CD4-positive, alpha-beta T cell treated with Interleukin-10 for 1 hour (primary cell): ENCODE measurements at places on chromosomes 16 and 17.

GRCh38 chr16:74936902-74937560, 47.9 kb downstream of the WDR59 start:
- peak; percentile 6 for DNase-seq

DNA sequence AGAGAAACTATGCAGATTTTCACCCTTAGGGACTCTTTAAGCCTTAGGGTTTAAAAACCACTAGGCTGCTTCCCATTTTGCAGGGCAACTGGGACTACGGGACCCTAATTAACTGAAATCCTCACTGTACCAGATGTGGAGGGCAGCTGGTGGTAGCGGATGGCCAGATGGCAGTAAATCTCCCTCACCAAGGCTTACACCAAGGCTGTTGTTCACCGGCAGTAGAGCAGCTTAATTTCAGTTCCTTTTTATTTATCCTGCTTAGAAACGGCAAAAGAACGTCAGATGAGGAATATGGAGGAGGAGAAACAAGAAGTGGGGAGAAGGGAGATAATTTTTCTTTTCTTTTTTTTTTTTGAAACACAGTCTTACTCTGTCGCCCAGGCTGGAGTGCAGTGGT, 6.5 kb downstream of the ABHD15 start:
- DNase-seq: no peak

DNA sequence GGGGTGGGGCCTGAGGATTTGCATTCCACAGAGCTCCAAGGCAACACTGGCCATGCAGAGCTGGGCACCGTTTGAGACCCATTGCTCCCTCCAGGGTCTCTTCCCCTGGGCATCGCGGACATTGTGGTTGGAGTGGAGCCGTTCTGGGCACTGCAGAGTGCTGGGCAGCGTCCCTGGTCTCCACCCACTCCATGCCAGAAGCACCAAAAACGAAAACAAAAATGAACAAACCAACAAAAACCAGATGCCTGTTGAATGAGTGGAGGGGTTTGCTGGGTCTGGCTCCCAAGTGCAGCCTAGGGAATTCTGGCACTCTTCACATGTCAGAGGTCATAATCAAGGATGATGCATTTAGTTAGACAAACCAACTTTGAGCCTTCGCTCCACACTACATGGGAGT, 17.9 kb downstream of the WNT9B start:
- no peak for DNase-seq

GRCh38 chr16:4498546-4499195, 22.5 kb downstream of the HMOX2 start:
- no peak for DNase-seq

- DNase-seq: peak; percentile 81
Measured at GRCh38 chr17:40075201-40075941, 12.6 kb downstream of the THRA start.

- no peak for DNase-seq
Measured at GRCh38 chr17:43085474-43085873, 39.7 kb downstream of the BRCA1 start.

DNA sequence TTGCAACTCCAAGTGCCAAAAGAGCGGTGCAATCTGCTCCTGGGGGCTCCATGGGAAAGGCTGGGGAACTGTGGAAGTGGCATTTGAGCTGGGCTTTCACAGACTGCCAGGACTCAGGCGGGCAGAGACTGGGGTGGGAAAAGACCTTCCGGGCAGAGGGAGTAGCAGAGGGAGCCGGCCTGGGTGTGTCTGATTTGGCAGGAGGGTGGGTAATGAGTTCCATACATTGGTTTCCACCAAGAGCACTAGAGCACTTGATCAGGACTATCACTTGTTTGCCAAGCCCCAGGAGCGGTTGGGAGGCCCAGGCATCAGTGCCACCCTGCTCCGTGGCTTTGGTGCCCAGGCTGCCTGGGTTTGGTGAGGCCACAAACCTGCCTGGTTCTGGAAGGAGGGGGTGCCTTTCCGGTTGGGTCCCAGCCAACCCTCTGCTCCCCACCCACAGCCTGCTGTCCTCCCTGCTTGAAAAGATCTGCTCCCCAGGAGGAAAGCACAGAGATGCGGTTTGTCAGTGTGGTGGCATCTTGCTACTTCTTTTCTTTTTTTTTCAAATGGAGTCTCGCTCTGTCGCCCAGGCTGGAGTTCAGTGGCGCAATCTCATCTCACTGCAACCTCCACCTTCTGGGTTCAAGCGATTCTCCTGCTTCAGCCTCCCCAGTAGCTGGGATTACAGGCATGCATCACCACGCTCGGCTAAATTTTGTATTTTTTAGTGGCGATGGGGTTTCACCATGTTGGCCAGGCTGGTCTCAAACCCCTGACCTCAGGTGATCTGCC, 3.5 kb upstream of the TRIM47 start:
- DNase-seq: peak; percentile 34

GRCh38 chr17:79478841-79479240, 132.0 kb downstream of the RBFOX3 start:
- no peak for DNase-seq

- DNase-seq: no peak
Measured at GRCh38 chr16:66167564-66168291, 198.8 kb upstream of the CDH5 start.

GRCh38 chr17:81394921-81395599, at the start of gene BAHCC1:
BAHCC1 (plus strand) TSS chr17:81395457; CDS start chr17:81399740, 4,283 bp downstream.
- peak; percentile 86 for DNase-seq

DNA sequence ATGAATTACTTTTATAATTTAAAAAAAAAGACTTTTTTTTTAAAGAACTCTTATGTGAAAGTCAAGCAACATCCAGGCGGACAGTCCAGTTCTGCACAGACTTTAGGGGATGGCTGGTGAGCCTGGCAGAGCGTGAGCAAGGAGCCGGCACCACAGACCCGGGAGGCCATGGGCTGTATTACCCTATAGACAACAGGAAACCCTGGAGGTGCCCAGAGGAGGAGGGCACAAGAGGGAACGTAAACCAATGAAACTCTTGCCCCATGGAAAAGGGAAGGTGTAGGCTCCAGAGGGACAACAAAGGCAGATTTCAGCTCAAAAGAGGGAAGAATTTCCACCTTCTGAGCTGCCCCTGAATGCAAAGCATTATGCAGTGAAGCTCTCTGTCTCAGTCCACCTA, 25.5 kb upstream of the RPH3AL start:
- no peak for DNase-seq

- DNase-seq: no peak
Measured at GRCh38 chr17:3298260-3298659, at the start of gene OR3A1. OR3A1 (minus strand) TSS chr17:3298360; CDS start chr17:3292582, 5,778 bp downstream.

GRCh38 chr17:18859256-18859655, 1.3 kb downstream of the PRPSAP2 start:
- no peak for DNase-seq

GRCh38 chr17:51016099-51016498, 104.6 kb downstream of the SPAG9 start:
- DNase-seq: no peak

DNA sequence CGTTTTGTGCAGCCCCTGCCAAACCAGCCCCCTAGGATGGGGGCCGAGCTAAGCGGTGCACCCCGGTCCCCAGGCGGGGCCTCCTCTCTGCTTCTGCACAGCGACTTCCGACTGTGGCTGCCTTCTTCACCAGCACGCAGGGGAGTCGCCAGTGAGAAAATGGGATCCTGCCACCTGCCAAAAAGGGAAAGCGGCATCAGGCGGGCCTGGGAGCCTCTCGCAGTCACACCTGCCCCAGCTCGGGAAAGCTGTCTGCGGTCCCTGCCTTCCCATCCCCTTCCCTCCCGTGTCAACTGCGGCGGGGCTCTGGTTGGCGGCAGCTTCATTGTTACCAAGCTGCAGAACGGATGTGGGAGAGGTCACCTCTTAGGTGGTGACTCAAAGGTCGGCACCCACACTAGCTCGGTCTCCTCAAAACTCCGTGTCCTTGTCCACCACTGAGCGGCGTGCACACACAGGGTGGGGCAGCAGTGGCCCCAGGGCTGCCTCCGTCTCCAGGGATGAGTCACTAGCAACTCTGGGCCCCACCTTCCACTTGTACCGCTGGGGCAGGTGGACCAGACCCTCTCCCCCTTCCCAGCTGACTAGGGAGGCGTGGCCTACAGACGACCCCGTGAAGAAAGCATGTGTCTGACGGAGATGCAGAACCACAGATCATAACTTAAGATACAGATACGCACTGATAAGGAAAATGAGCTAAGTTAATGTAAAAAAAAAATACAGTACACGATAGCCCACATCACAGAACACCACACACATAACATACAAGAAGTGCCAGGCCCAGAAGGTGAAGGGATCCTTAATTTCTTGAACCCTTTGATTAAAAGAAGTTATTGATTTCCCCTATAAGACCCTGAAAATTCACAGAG, 1.5 kb upstream of the PCYT2 start:
- DNase-seq: no peak

DNA sequence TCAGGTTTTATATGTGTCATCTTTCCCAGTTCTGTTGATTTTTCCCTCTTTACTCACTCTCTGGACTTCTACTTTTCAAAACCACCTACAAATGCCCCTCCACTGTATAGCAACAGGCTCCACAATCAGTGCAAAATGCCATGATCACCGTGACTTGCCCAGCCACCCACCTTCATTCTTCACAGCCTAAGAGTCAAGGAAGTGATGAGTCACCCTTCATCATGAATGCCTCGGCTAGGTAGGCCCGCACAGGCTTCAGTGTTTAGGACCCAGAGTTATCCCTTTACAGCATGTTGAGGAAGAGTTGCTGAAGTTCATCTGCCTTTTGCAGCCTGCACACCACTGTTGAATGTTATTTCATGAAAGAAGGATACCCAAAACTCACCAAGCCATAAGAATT, 158.6 kb downstream of the PMP22 start:
- DNase-seq: no peak

DNA sequence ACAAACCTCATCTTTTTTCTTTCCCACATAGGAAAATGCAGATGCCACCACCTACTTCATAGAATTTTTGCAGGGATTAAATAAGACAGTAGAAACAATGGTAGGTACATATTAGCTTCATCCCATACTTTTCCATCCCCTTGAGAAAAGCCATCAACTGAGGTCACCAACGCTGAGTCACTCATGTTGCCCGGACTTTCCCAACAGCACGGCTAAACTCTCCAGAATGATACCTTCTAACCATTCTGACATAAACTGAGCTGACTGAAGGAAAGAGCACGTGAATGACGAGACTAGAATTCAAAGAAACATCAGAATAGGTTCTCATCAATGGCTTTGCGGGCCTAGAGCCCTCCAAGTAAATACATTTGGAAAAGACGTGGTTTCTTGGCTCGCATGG, 146.0 kb upstream of the RCVRN start:
- no peak for DNase-seq

DNA sequence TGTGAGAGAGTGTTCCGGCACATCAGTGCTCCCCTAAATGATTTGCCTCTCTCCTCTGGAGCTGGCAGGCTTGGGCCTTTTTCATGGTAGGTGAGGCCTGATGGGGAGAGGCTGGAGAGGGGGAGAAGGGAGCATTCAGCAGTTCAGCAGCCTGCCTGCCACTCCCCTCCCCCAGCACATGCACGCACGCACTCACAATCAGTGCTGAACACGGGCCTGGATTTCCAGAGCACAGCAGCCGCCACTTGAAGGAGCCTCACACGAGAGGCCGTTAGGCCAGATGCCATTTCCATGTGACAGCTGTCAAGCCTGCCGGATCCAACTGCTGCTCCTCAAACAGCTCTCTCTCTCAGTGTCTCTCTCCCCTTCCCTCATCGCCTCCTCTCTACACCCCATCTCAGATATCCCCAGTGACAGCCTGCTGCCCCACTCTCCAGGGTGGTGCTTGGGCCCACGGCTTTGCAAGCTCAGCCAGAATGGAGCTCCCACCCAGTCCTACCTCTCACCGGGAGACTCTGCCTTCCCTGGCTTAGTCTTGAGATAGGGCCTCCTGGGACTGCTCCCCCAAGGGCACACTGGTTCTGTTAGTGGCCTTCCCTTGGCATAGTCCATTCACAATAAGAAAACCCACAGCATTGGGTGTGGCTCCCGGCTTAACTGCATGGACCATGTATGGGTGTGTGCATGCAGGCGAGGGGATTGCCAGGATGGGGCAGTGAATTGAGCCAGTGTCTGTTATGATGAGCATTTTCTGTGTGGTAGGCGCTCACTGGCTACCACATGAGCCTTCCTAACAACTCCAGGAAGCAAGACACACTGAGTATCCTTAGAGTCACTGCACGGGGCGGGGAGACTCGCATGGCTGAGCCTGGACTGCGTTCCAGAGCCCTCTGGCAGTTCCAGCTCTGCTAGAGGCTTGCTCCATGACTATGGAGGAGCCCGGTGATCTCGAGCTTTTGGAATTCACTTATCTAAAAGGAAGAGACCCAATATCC, 226.2 kb downstream of the CCDC182 start:
- no peak for DNase-seq

DNA sequence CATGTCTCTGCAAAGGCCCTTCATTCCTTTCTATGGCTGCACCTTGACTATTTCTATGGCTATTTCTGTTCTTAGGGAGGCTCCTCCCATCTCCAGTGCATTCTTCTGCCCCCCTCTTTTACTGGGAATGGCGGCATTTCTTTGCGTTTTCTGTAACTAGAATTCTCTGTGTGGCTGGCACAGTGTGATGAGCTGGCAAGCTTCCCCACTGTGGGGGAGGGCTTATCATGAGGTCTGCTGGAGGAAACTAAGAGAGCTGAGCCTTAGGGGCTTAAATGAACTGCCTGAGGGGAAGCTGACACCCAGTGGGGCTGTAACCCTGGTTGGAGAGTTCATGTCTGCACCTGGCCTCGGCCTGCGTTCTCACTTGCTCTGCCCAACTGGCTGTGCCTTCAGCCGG, 1.5 kb upstream of the CARD14 start:
- DNase-seq: no peak

- no peak for DNase-seq
Measured at GRCh38 chr17:72332367-72332766, 211.5 kb downstream of the SOX9 start.

DNA sequence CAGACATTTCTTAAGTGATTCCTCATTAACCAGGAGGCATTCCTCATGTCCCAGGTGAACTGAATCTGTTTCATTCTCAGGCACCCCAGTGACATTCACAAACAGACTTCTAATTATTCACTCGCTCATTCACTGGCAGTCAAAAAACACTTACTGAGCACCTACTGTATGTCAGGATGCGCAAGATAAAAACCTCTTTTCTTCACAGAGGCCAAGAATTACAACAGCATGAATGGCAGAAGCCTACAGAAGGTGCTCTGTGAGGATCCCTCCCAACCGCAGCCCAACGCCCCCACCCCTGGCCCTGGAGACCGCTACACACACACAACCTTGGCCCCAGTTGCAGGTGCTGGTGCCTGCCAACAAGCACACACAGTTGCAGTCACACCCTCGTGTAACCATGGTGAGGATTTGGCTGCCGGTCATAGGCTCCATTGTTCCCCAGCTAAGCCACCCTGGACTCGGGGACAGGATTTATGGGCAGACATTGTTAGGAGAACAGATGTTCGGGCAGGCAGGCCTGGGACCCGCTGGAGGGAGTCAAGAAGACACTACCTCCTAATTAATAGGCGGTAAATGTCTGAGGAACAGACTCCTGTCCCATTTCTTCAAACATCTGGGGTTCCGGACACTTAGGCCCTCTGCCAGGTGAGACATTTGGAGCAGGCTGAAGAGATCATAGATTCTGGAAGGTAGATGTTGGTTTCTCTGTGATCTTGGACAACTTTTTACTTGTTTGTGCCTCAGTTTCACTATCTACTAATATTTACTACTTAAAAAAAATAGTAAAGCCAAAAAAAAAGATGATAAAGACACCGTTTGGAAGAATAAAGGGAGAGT, 43.2 kb downstream of the CUEDC1 start:
- no peak for DNase-seq

GRCh38 chr17:40178660-40179059, 1.4 kb downstream of the RAPGEFL1 start:
- DNase-seq: no peak
